Activated CD8-positive, alpha-beta T cell treated with anti-CD3 and anti-CD28 coated beads for 36 hours (primary cell): ENCODE measurements at places on chromosomes 6 and 20.
A peak's percentile ranks its signal among the peaks of the same experiment; 100 is the strongest.

DNA sequence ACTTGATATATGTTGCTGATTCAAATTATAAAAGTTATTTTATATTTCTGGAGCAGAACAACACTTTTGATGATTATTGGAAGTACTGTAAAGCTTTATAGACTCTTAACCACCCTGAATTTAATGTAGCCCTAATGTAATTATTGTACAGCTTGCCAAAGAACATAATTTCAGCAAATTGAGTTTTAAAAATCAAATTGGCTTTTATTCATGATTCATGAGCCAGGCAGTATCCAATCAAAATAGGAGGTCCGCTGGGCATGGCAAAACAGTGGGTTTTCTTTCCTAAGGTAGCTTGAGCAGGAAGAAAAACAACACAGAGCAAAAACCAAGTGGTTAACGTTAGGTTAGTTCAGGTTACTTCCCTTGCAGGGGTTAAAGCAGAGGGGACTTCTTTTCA lies 64.8 kb upstream of the MAP7 start:
- no peak for DNase-seq

GRCh38 chr6:40727271-40727670 lies 140.1 kb upstream of the LRFN2 start:
- DNase-seq, result no peak

- DNase-seq, result no peak
These were observed 67.4 kb downstream of the ZMYND8 start for GRCh38 chr20:47289096-47289495.

- no peak for DNase-seq
These were observed 531.9 kb downstream of the QKI start for GRCh38 chr6:163946437-163946836.

GRCh38 chr6:111990214-111990613 lies 63.7 kb upstream of the CCN6 start:
- peak; percentile 46 for DNase-seq

GRCh38 chr6:18245642-18246041 lies 18.7 kb downstream of the DEK start:
- peak; percentile 67 for DNase-seq

GRCh38 chr6:26205161-26205624 lies 118.0 kb downstream of the HFE start:
- peak; percentile 93 for DNase-seq

- DNase-seq, result no peak
These were observed 214.0 kb upstream of the CEP162 start for GRCh38 chr6:84441456-84441855.

DNA sequence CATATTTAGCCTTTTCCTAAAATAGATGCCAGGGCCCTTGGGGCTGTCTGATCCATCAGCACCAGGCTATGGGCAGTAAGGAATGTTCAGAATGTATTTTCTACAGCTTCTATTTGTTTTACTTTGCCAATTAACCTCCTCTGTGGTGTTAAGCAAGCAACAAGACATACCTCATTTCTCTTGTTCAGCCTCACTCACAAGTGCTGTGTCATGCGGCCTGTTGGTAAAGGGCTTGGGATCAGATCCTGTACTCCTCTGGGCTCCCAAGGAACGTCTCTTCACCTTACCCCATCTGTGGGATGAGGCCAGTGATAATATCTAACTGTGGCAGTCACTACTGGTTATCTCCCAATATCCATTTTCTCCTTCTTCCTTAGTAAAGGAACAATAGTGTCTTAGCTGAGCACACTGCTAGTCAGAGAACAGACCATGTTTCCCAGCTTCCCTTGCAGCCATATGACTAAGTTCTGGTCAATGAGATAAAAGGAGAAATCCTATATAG lies 7.0 kb upstream of the DSTN start:
- no peak for DNase-seq

- DNase-seq, result no peak
These were observed 276.6 kb upstream of the BMP2 start for GRCh38 chr20:6490849-6491248.

DNA sequence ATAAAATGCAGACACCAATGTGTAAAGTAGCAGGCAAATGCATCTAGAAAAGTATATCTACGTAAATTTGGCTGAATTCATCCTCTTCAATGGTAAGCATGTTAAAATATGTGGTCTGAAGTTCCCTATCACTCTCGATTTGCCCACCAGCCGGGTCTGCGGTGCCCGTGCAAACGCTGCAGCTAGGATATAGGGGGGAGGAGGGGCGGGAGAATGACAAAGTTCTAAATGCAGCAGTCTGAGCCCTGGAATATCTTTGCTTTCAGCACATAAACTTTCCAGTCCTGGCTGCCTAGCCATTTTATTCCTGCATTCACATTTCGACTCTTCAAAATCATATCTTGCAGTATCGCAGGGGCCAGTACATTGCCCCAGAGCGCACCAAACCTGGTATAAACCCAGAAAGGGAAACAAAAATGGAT lies 708 bp downstream of the NRN1 start:
- DNase-seq, result no peak

DNA sequence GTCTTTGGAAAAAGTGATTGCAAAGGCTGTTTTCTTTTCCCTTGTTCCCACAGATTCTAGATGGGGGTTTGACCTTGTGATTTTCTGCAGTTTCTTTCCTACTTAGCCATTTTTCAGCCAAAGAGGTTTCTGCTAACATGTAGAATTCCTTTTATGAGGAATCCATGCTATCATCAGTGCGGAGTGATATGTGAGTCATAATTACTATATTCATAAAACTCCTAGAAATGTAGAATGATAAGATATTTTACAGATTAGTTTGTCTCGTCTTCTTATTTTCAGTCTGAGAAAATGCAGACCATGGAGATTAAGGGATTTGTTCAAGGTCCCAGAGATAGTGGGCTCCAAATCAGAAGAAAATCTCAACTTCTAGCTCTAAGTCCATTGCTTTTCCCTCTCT lies 98.6 kb downstream of the KCNQ5 start:
- DNase-seq, result no peak

DNA sequence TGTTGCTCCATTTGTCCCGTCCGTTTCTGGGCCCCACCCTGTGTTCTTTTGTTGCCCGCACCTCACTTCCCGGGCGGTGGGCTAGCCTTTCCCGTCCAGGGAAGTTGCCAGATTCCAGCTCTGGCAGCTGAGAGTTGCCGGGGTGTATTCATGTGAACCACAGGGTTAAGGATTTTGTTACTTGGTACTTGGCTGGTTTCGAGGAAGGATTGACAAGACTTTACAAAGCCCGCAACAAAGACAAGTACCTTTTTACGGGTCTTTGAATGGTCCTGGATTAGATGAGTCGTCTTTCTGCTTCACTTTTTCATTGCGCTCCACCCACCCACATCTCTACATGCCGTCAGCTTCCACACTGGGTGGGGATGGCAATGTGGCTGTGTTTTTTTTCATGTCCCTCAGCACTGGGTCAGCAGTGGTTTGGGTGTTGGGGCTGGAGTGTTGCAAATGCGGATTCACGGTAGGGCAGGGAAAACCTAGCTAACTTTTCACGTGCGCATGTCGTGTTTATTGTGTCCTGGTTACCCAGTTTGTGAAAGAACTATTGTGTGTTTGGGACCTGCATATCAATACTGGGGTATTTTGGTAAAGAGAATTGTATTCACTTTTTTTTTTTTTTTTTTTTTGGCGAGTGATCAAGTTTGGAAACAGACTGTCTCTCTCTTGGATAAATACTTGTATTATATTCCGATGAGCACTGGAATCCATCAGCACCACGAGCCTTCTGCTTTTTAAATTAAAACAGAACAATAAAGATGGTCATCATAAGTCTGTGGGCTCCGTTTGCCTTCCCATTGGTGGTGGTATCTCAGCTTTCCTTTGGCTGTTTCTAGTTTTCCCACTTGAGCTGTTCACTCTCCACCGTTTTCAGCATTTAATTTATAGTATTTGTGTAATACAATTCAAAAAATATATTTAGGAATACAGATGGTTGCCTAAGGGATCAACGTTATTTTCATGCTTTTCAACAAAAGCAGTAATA lies 1.2 kb downstream of the DUSP22 start:
- peak; percentile 62 for DNase-seq
